ENCODE measurements at places on chromosomes 11 and 22. TPM values are rescaled to one million over a fixed set of nuclear protein-coding genes. Genes with fewer than 3 reads are reported as not detected.

DNA sequence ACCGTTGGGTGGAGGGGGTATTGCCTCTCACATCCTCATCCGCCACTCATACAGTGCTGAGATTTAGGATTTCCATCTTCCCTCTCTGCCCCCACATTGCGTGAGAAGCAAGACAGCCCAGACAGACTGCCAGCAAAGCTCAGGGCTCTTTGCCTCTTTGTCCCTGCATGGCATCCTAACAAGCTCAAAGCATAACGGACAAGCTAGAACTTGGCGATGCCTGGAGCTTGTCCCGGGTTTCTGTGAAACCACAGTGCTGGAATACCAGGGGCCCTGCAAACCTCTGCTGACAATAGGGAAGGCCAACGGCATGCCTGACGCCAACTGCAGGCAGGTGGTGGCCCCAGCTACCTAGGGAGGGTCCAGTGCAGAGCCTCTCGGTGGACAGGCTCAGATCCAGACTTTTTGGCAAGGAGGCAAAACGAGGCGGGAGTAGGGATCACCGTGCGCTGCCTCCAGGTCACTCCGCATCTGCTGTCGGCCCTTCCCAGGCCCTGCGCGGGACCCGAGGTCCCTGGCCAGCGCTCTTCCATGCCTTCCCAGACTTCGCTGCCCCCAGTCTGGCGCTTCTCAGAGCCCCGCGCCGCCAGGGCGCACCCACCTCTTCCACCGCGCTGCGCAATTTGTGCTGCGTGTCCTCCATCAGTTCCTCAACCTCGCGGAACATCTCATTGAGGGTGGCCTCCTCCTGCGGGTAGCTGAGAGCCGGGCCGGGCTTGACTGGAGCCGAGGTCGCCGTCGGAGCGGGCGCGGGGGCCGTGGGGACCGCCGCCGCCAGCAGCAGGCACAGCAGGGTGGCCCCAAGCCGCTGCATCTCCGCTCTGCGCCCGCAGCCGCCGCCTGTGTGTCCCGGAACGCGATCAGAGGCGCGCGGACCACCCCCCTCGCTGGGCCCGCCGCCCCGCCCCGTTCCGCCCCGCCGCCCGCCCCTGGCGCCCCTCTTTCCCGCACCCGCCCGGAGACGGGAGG is at the start of gene DKK3:
Gene DKK3, minus strand, starts transcription at position 858 of the 969 bp plus-strand sequence. Its CDS starts 44 bp downstream, at position 814.
- no peak for DNase-seq

GRCh38 chr11:44791316-44791925 is 64.7 kb downstream of the TSPAN18 start:
- no peak for DNase-seq

DNA sequence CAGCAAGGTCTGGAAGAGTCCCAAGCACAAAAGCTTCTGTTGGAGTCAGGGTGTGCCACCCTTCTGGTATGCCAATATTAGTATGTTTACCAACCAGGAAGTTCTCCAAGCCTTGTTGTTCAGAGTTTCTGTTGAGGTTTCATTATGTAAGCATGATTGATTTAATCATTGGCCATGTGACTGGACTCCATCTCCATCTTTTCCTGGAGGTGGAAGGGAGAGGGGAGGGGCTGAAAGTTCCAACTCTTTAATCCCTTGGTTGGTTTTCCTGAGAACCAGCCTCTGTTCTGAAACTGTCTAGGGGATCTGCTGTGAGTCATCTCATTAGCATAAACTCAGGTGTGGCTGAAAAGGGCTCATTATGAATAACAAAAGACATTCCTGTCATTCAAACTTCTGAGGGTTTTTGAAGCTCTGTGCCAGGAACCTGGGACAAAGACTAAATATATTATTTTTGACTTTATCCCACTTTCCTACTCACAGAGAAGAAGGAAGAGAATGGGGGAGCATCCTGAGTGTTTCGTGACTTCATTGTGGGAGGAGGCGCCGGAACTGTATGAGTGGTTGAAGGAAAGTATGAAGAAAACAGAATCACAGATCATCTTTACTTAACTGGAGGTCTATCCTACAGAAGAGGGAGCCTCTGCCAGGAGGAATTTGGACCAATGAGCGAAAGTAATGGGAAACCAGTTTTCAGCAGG is 138.2 kb downstream of the NECTIN1 start:
- no peak for DNase-seq

DNA sequence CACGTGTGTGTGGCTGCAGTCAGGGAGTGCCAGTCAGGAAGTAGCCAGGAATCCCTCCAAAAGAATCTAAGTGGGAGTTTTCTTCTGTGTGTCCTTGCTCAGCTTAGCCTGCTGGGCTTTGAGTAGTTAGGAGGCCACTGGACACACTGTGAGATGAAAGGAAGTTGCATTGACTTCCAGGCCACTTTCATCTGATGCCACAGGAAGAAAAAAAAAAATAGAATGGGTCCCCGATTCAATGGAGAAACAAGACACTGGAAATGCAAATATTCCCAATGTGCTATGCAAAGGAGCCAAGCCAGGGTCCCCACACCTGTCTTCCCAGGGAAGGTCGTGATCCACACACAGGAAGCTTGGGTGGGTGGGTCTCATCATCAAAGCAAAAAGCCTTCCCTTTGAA is 95.6 kb upstream of the E2F8 start:
- no peak for DNase-seq

The OOSP4B gene
- not detected for polyA plus RNA-seq

Measured in ovary (tissue), 10 donors.